Myocyte (in vitro differentiated cells): ENCODE measurements at places on chromosomes 2 and 18.

DNA sequence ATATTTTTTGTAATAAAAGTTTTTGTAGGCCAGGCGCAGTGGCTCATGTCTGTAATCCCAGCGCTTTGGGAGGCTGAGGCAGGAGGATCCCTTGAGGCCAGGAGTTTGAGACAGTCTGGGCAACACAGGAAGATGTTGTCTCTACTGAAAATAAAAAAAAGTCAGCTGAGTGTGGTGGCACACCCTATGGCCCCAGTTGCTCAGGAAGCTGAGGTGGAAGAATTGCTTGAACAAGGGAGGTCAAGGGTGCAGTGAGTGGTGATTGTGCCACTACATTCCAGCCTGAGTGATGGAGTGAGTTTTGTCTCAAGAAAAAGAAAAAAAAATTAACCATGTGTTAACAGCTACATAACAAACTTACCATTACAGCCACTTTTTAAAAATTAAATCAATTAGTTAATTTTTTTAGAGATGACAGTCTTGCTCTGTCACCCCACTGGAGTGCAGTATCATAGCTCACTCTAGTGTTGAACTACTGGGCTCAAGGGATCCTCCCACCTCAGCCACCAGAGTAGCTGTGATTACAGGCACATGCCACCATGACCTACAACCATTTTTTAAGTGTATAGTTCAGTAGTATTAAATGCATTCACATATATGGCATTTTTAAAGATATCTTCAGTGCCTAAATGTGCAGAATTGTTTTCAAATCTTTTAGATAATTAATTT lies 67.2 kb upstream of the ACYP2 start:
- DNase-seq = no peak

DNA sequence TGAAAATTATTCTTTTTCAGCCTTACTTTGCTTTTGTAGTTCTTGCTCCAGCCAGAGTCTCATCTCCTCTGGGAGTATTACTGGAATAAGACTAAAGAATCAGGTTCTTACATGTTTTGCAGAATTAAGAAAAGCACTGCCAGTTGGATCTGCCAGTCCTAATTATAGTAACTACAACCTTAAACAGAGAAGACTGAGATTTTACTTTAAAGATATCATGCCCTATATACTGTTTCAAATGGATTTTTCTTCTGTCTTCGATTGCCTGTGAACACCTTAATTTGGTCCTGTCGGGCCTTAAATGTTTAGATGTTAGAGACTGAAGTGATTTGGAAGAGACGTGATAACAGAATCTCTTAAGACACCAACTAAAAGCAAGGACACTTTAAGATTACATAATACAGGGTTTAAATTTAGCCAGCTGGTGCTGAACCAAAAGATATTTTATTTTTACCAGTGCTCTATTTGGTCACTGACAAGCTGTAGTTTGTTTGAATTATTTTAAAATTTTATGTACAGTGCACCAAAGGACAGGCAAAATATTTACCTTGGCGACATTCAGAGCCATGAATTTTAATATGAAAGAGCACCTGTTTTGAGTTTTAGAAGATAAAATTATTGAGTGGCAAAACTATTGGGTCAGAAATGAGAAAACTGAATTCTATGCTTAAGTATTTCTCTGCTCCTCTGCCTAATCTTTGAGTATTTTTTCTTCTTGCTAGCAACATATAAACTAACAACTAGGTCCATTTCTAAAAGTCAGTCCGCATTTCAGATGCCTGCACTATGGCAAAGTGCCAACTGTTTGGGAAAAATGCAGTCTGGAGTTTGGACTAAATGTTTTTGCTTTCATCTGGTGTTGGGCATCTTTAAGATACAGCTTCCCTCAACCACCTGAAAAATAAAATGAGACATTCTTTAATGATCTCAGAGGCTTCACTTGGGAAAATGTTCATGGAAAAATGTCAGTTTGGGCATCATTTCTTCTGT lies 300.0 kb downstream of the XIRP2 start:
- DNase-seq = peak; percentile 28

DNA sequence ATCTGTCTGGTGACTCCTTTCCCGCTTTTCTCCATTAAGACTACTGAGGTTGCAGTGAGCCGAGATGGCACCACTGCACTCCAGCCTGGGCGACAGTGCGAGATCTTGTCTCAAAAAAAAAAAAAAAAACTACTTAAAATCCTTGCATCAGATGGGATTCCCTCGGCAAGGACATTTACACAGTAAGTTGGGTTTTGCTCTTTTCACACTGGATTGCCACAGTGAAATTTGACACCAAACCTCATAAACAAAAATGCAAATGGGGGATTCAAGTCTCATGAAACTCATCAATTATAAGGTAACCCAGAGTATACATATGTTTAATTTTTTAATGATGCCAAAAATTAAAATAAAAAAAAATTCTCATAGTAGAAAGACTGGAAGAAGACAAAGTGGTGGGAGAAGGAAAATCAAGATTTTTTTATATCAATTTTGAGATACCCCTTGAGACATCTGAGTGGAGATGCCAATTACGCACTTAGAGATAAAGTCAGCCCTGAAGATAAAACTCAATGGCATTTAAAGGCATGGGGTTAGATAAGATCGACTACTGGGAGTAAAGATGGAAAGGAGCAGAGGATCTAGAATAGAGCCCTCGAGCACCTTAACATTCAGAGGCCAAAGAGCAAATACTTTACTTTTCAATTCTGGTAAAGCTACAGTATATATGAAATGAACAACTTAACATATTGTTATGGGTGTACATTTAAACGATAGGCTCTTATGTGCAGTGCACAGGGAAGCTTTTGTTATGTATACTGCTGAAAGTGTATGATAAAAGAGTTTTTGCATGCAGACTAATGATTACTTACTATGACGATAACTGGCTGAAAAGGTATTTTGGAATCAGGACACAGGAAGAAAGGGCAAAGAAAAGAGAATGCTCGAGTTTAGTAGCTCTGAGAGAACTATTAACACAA lies 37.6 kb downstream of the CHMP3 start:
- no peak for DNase-seq

GRCh38 chr2:110840508-110840907 lies 108.1 kb downstream of the ACOXL start:
- no peak for DNase-seq
